ENCODE measurements at places on chromosomes 1 and 21. TPM values are rescaled to one million over a fixed set of nuclear protein-coding genes. Genes with fewer than 3 reads are reported as not detected.

DNA sequence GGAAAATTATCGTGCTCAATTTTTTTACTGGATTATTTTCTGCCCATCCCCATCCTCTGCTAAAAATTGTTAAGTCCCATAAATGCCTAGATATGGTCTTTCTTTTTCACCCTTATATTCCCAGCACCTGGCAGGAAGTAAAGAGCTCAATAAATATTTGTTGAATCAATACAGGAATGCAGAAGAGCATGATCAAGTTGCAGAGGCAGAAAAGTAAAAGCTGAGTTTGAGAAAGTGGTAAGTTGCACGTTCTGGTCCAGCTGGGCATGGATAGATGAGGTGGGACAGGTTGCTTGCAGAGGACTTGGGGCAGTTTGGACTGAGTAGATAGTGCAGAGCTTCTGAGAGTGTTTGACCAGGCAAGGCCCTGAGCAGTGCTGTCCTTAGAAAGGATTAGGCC lies 40.1 kb downstream of the ZNF281 start:
- DNase-seq: no peak

DNA sequence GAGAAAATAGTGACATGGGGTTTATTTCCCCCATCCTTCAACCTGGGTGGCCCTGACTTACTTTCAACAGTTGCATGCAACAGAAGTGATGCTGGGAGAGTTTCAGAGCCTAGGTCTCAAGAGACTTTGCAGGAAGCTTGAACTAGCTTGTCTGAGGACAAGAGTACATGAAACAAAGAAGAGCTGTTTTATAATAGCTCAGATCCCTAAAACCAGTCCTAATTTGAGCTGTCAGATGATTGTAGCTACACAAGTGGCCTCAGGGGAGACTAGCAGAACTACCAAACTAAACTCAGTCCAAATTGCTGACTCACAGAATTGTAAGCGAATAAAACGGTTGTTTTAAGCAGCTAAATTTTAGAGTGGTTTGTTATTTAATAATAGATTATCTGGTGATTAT lies 17.1 kb downstream of the RC3H1 start:
- no peak for DNase-seq

- no peak for DNase-seq
These were observed 45.2 kb downstream of the SLC30A7 start for GRCh38 chr1:100941098-100941527.

GRCh38 chr1:1597275-1597930 lies 2.5 kb downstream of the FNDC10 start:
- DNase-seq: no peak

GRCh38 chr1:205572421-205572820 lies 59.4 kb downstream of the ELK4 start:
- no peak for DNase-seq

DNA sequence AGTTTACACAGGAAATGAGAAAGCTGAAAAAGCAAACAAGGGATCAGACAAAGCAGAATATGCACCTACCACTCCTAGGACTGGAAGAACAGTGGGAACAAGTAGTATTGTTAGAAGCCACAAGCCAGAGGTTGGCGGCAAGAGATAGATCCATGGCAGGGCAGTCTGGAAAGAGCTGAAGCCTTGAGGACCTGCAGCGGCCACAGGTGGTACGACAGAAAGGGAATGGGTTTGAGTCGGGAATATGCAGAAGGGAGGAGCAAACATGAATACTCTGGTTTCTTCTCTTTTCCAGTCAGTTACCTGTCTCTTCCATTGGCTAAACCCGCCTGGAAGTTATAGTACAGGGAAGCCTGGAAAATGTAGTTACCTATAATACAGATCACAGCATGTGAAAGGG lies 3.9 kb upstream of the PCNX2 start:
- no peak for DNase-seq

GRCh38 chr1:26719205-26719604 lies 23.4 kb downstream of the ARID1A start:
- no peak for DNase-seq

DNA sequence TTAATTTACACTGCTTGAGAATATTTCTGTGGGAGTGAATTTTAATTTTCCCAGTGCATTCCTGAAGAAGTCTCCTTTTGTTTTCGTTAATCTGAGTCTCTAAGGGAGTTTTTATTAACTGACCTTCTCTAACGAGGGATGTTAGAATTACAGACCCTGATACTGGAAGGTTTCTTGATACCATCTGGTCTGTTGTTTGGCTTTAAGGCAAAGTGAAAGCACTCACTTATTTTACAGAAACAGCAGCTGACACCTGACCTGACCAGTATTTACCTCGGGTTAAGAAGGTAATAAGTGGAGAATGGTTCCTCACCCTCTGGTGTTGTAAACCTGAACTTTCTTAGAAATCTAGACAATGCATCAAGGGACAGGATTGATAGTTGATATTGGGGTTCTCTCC lies 12.4 kb downstream of the CDC14A start:
- no peak for DNase-seq

- peak; percentile 82 for DNase-seq
These were observed at the start of gene PTGFRN for GRCh38 chr1:116909512-116910378. PTGFRN (plus strand) TSS chr1:116909916; CDS start chr1:116910204, 288 bp downstream.

GRCh38 chr1:229671310-229671709 lies 45.3 kb downstream of the URB2 start:
- no peak for DNase-seq

DNA sequence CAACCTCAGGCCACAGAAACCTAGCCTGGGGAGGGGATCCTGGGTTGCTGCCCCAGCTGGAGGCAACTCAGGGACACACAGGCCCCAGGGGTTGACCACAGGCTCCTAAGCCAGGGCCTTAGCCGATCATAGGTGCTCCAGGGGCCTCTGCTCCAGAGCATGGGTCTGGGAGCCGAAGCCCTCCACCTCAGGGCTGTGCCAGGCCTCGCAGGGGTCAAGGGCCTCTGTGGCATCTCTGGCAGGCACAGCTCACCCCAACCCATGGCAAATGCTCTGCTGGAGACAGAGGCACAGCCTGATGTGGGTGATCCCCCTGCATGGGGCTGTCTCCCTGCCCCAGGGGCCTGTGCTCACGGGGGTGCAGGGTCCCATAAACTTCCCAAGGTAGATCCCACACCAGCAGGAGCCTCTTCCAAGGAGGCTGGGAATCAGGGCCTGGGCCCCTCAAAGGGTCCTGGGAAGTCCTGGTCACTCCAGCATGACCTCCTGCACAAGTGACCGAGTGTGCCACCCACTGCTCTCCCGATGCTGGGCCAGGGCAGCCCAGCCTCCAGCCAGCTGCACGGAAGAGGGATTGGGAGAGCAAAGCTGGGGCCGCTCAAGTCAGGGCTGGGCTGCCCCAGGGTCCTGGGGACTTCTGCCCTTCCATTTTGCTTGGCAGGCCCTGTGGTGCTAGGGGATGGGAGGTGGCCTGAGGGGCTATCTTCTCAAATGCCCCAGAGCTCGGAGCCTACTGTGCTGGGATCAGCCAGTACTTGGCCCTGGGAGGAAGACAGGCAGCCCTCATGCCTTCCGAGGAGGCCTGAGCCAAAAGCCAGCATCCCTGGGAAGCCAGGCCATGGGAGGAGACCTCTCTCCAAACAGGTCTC lies 22.2 kb upstream of the PRSS38 start:
- no peak for DNase-seq

DNA sequence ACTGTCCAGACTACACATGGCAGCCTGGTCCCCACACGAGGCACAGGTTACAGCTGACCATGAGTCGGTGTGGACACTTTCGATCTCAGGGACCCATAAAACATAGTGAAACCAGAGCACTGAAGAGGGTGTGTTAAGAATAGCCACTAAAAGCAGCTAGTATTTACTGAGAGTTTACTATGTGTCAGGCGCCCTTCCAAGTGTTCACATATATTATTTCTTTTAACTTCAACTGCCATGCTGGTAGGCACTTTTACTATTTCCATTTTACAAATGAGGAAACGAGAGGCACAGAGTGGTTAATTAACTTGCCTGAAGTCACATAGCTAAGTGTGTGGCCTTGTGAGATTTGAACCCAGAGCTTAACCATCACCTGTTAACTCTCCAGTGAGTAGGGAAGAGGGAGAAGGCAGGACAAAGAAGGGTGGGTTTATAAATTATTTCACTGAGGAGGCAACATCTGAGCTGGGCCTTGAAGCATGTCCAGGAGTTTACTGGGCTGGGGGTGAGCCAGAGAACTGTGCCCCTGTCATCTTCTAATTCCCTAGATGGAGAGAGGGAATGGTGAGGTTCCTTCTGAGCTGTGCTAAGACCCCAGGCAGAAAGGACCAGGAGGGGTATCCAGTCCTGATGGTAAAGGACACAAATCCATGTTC lies 20.7 kb downstream of the ABCA4 start:
- no peak for DNase-seq

GRCh38 chr1:152188673-152189591 lies 29.9 kb upstream of the RPTN start:
- peak; percentile 87 for DNase-seq

DNA sequence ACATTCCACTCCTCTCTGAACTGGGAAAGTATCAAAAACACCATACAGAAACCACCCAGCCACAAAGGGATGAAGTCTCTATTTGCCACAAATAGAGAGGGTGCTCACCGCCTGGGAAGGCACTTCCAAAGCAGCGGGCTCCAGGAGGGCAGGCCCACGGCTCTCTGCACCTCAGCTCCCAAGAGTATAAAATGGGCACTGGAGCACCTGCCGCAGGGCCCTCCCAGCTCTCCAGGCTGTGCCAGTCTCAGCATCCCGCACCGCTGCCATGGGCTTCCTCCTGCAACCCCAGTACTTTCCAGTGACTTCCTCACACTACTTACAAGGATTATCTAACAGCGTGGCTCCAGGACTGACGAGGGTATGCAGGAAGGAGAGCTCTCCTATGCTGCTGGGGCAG lies 14.4 kb downstream of the C2CD2 start:
- no peak for DNase-seq

- DNase-seq: no peak
These were observed 32.0 kb downstream of the ZBTB17 start for GRCh38 chr1:15943992-15944307.

- DNase-seq: no peak
These were observed 157.1 kb upstream of the SYT6 start for GRCh38 chr1:114310695-114311271.

DNA sequence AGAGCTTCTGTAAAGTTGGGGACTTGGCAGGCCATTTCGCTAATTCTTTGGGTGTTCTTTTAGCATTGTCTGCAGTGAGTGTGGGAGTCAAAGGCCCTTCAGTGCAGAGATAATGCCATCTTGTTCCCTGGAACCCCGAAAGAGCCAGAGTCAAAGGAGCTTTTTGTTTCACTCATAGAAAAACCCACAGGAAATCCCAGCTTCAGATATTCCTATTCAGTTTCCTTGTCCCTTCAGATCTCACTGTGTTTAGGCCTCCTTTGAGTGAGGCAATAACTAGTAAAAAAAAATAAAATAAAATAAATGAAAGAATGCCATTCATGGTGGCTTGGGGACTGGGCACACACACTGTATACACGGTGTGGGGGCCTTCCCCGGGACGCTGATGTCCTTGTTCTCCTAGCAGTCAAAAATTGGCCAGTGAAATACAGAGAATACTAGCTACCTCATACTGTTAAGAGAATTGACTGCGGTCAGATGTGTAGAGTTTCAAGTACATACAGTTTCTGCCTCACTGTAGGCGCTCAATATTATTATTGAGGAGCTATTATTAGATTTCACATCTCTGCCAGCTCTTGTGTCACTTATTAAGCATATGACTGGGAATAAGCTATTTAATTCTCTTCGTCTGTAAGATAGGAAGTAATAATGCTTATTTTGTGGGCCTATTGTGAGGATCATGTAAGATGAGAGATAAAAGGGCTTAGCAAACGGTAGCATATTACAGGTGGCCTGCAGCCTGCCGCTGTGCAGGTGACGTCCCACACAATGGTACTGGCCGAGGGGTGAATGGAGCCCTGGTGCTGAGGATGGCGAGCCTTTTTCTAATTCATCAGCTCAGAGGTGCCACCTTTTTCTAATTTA lies 16.7 kb downstream of the DISC1 start:
- no peak for DNase-seq

GRCh38 chr1:44775930-44776729 lies 790 bp downstream of the RPS8 start:
- DNase-seq: peak; percentile 57

The PRAMEF12 gene
- total RNA-seq: not detected

The RGSL1 gene
- total RNA-seq: not detected

The TNFSF18 gene
- 0.15 TPM for total RNA-seq

The SFN gene
- 0.42 TPM for total RNA-seq

The TAF12 gene
- 15.6 TPM for total RNA-seq

The UBL4B gene
- not detected for total RNA-seq

The S100B gene
- total RNA-seq: 12.8 TPM

The CELA2A gene
- not detected for total RNA-seq

The WDTC1 gene
- 50.6 TPM for total RNA-seq
